Activated naive CD4-positive, alpha-beta T cell treated with anti-CD3 and anti-CD28 coated beads for 36 hours (primary cell): ENCODE measurements at places on chromosomes 7 and 10. TPM values are rescaled to one million over a fixed set of nuclear protein-coding genes. Genes with fewer than 3 reads are reported as not detected.

DNA sequence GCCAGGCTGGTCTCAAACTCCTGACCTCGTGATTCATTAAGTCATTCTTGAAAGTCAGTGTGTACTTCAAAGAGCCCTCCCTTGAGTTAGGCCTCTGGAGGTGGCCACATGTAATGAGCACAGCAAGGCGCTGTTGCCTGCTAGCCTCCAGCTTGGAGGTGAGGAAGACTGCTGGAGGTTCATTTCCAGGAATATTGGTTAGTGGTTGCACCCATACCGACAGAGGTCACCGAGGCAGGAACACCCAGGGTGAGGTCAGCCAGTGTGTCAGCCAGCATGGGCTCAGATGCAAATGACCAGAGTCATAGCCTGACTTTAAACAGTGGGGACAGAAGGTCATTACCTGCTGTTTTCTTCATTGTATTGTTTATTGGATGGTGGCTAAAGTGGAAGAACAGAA, 85.0 kb downstream of the PLPP4 start:
- no peak for DNase-seq

DNA sequence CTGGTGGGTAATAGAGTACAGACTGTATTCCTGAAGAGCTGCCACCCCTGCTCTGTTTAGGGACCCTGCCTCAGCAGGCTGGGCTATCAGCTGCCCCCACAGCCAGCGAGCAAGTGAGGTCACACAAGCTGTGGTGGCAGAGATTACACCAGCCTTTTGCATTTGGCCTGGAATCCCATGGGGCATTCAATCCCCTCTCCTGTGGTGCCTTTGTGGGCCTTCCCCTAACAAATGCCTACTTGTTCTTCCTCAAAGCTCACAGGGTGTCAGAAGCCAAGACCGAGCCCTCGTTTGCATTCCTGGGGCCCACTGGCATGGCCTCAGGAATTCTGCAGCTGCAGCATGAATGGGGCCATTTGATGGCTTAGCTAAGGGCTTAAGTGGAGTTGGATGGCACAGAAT, 212.7 kb upstream of the PHYHIPL start:
- DNase-seq: no peak

STEAP1 gene
- 2.6 TPM for total RNA-seq

NPFFR1 gene
- total RNA-seq: not detected

CALML3 gene
- not detected for total RNA-seq

DNA sequence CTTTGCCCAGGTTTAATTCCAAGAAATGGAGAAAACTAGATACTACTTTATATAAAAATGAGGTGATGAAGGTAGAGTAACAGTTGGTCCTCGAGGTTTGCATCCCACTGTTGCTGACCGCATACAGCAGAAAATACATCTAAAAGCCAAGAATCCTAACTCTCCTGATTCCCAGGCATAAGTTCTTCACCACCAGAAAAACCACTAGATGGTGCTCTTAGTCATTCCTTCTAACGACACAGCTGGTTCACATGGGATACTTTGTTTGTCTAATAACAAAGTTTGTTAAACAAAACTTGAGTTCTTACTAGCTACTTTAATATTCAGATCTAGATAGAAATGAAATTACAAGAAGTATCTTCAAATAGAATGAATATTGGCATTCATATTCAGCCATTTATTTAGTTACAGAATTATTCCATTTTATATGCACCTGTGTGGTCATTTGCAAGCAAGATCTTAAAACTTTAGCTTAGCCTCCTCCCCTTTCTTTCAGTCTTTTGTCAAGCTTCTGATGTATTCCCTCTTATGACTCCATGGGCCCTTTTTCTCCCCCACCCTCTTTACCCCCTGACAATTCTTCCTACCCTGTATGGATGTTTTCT, 54.1 kb upstream of the CYP26C1 start:
- no peak for DNase-seq

DNA sequence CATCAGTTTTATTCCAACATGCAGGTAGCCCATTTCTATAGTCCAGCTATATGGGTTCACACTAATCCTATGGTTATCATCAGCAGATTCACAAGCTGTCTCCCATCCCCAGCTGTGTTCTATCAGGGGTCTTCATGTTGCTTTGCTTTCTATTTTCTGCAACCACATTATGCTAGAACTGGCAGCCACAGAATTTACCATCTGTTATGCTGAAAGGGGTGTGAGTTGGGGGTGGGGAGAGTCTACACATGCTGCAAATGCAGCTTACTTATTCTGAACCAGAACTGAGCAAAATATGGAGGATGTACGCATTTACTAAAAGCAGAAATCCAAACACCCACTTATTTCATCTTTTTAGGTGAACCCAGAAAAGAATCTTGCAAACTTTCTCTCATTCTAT, 32.9 kb downstream of the SHTN1 start:
- no peak for DNase-seq
